ENCODE measurements at places on chromosomes 6 and 20.

DNA sequence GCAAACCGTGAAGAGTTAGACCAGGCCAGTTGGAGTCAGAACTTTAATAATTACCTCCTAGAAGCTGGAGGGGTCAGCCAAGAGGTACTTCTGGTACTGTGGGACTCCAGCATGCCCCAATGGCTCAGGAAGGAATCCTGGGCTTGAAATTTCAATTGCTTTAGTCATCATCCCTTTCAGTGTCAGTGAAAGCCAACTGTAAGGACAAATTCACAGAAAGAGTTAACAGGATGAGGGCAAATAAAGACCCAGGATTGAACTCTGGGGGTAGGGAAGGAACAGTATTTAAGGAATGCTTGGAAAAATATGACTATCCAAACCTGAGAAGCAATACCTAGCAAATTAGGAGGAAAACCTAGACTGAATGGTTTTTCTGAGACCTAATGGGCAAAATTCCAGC is 735.1 kb upstream of the MARCKS start:
- no peak for DNase-seq

GRCh38 chr20:37890643-37891042 is 12.3 kb upstream of the VSTM2L start:
- DNase-seq: no peak

DNA sequence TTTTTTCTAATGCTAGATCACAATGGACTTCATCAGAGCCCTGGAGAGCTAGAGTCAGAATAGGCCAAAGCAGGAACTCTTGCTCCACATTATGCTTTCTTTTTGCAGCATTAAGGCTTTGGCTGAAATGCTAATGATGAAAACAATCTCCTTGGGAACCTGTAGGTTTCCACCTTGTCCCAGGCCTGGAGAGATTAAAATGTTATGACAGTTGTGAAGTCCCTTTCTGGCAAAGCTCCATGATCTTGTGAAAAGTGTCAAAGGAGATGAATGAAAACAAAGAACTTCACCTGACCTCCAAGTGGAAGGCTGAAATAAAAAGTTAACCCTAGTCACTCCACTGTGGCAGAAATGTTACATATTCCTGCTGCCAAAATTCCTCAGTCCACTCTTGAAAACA is 64.0 kb upstream of the LRRC1 start:
- DNase-seq: no peak

- DNase-seq: no peak
Measured at GRCh38 chr6:166145751-166146150, 21.9 kb downstream of the TBXT start.

GRCh38 chr6:32387589-32388340 is 16.1 kb upstream of the TSBP1 start:
- no peak for DNase-seq

- DNase-seq: no peak
Measured at GRCh38 chr6:3768502-3768901, 17.0 kb upstream of the PXDC1 start.

DNA sequence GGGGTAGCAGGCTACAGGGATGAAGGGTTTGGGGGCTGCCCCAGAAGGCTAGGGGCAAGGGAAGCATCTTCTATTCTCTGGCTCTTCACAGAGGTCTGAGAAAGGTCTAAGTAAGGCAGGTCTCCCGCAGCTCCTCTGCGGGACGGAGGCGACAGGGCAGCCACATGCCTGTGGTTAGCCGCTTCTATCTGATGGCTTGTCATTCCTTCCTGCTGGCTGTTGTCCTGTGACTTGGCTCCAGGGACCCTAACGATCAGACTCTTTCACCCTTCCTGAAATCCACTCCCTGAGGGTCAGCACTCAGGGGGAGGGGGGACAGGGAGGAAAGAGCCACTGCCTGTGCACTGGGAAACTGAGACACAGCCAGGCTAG is 673 bp downstream of the CST7 start:
- no peak for DNase-seq

- DNase-seq: no peak
Measured at GRCh38 chr20:62142252-62143080, 728 bp downstream of the PSMA7 start.

DNA sequence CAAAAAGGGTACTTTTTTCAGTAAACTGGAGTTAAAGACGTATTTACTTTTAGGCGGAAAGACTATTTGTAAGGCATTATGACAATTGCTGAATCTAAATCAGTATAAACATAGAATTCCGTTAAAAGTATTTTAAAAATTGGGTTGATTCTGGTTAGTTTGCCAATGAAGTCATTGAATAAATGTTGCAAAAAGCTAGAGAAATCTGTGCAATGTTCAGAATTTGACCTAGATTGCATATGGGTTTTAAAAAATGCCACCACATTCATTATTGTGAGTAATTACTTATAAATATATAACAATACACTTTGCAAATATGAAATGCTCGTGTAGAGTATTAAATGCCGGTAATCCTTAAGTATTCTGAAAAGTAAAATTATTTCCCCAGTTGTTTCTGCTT is 116.5 kb upstream of the EEF1E1 start:
- DNase-seq: no peak

- no peak for DNase-seq
Measured at GRCh38 chr6:50966986-50967385, 148.3 kb downstream of the TFAP2B start.

DNA sequence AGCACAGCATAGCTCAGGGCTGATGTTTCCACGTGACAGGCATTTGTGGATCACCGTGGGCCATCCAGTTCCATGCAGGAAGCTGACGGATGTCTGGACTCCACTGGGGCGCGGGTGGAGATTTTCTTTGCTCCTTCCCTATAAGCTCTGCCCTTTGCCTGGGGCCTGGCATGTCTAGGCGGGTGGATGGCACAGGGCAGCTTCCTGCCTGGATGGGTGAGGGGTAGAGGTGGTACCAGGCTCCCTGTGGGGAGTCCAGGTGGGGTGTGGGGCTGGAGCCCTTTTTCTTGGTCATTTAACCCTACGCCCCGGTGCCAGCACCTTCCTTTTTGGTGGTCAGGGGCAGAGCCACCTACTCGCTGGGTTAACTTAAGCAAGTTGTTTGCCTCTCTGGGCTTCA is 10.4 kb downstream of the FAM110A start:
- no peak for DNase-seq

DNA sequence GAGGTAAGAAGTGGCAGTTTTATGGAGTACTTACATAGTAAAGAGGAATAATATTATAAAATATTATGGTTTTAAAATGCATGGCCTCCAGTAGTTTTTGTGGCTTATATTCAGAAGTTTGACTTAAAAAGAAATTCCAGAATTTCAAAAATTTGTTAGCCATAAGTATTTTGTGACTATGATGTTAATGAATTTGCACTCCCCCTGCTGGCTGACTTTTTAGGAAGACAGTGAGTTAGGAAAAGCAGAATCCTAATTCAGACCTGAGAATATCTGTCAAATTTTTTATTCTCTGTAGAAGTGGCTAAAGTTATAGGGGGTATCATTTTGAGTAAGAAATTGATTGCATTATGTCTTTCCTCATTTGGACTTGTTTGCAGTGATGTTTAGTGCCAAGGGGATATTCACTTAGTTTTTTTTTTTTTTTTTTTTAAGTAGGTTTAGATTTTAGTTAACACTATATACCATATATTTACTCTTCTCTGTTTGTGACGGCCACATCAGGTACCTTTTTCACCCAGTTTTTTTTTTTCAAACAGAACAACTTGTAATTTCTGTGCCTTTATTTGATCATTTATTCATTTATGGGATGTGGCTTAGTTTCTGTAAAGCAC is 40.8 kb downstream of the ZFAND3 start:
- DNase-seq: peak; percentile 13

DNA sequence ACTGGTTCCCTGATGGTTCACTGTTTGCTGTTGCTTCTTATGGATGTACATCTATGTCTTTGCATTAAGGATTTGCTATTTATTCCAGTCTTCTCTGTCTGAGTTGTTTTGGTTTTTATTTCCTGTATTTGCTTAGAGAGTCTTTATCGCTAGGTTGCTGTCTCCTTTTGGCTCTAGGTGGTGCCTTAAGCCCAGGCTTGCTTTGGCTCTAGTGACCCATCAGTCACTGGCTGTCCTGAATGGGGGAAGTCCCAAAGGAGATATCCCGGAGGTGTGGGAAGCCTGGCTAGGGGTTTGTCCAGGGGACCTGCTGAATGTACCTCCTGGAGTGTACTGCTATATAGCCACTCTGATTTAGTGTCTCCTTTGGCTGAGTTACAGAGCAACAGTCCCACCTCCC is 53.4 kb downstream of the MCHR2 start:
- no peak for DNase-seq

GRCh38 chr6:33440649-33441309 is 13.6 kb upstream of the ZBTB9 start:
- DNase-seq: no peak

GRCh38 chr6:150632785-150633485 is 33.2 kb downstream of the PLEKHG1 start:
- no peak for DNase-seq

GRCh38 chr6:41056768-41057490 is 3.9 kb downstream of the APOBEC2 start:
- no peak for DNase-seq

GRCh38 chr20:44640522-44640921 is 11.0 kb downstream of the ADA start:
- DNase-seq: no peak

- no peak for DNase-seq
Measured at GRCh38 chr6:98498866-98499265, 335.5 kb upstream of the POU3F2 start.

DNA sequence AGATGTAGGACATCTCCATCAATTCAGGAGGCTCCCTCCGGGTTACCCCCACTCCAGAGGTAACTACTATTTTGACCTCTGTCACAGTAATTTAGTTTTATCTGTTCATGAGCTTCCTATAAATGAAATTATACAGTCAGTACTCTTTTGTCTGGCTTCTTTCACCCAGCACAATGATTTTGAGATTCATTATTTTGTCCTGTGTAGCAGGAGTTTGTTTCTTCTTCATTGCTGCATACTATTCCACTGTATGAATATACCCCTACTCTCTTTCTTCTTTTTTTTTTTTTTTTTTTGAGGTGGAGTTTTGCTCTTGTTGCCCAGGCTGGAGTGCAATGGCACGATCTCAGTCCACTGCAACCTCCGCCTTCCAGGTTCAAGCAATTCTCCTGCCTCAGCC is 11.8 kb upstream of the AP5S1 start:
- DNase-seq: no peak

GRCh38 chr6:142700032-142700431 is 244.9 kb downstream of the HIVEP2 start:
- no peak for DNase-seq

DNA sequence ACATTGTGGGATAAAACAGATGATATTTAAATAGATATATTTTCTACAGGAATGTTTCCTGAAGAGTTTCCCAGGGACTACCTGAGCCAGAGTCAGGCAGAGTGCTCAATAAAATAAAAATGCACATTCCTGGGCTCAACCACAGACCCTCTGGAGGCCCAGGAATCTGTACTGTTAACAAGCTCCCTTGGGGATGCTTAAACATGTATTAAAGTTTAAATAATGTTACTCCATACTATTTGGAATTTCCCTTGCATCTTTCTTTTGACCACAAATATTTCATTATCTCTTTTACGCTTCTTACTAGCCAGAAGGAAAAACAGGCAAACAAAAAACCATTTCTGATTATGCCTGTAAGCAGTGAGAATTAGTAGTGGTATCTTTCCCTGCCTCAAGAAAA is 42.3 kb downstream of the GPR63 start:
- no peak for DNase-seq

- DNase-seq: no peak
Measured at GRCh38 chr6:52976591-52977035, 18.5 kb downstream of the GSTA4 start.

DNA sequence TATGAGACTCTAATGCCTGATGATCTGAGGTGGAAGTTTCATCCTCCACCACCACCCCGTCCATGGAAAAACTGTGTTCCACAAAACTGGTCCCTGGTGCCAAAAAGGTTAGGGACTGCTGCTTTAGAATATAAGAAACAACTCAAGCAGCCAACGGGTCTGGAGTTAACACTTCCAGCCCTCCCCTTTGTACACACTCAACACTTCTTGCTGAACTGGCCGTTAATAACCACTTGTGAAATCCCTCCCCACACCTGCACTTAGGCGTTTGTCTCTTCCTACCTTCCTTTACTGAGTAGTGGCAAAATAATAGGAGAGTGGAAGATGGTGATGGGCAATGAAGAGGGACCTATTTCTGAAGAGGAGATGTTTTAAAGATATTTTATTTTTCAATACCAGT is 10.5 kb downstream of the SAYSD1 start:
- DNase-seq: no peak

- no peak for DNase-seq
Measured at GRCh38 chr20:46004889-46005473, 3.7 kb upstream of the MMP9 start.

DNA sequence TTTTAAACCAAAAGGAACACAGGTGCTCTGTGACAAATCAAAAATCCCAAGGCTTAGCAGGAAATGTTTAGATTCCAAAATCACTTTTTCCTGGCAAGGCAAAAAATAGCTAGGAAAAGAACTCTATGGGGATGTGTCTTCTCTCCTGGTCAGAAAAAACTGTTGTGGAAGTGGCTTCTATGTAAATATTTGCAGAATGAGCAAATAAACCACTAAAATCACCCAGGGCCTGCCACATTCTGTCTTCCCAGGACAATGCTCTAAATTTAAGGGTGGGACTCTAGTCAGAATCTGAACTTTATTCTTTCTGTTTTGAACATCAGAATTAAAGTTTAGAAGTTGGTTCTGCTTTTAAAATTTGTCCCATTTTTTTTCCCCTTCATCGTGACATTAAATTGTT is 29.3 kb downstream of the GCM1 start:
- no peak for DNase-seq

GRCh38 chr6:43328528-43328927 is 19.9 kb upstream of the CRIP3 start:
- DNase-seq: no peak

DNA sequence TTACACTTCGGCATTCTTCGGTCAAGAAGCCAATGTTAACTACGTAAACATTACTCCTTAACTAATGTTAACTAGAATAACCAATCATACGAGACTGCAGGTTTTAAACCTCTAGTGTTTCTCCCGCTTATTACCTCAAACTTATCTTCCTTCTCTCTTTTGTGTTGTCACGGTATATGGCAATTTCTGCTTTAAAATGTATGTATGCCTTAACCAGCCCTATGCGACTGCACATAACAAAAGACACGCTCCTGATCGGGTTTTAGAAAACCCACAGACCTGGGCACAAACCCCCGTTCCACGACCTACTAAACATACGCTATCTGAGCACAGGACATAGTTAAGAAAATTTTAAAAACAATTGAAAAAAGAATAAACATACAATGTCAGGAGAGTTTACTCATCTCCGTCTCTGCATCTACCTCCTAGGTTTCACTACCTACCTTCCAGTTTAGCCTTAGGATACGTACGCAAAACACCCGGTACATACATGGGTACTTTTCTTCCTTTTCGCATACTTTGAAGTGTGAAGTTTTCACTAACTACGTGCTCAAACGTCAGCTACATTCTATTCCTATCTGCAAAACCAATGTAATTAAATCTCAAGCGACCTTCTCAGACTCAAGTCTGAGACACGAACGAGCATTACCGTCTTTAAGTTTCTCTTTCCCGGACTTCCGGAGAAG is 1.1 kb downstream of the CD164 start:
- no peak for DNase-seq

All from activated T-cell treated with anti-CD3 and anti-CD28 coated beads, Interleukin-2, amount 50 U/mL, for 4 hours (primary cell).